ENCODE measurements at places on chromosomes 6 and 20.
A peak's percentile ranks its signal among the peaks of the same experiment; 100 is the strongest.

- DNase-seq, result no peak
Measured at GRCh38 chr6:139581485-139581865, 207.0 kb upstream of the CITED2 start.

DNA sequence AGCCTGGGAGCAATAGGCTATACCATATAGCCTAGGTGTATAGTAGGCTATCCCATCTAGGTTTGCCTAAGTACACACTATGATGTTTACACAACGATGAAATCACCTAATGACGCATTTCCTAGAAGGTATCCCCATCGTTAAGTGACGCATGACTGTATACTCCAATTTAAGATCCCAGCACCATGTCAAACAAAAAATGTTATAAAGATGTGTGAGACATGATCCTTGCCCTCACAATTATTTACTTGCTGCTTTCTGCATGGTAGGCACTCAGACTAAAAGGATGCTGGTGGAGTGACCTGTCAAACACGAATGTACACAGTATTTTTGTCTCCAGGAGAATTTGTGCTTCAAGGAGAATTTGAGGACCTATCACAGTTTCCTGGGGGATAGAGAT, 32.3 kb downstream of the SNAP25 start:
- no peak for DNase-seq

DNA sequence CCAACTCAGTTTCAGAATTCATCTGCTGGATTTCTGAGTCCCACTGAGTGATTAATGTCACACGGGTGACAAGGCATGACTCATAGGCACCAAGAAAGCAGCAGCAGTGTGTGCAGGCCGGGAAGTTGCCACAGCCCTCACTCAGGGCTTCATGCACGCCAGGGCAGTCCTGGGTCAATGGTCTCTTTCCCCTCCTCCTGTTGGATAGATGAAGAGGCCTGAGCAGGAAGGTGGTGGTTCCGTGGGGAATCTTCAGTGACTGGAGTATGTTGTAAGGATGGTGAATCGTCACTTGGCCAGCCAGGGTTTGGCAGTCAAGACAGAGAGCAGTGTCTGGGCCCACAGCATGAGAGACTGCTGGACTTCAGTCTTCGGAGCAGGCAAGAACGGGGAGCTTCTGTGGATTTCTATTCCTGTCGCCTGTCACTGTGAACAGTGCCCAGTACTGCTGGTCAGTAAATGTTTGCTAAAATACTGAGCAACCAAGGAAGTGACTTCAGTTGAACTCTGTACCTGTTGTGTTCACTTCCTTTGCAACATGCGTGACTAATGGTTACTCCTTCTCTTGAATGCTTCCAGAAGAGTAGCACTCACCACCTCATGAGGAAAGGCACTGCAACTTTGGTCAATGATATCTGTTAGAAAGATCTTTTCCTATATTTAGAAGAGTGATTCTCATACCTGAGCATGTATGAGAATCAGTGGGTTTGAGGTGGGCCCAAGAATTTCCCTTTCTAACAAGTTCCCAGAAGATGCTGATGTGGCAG, 62.0 kb upstream of the CD93 start:
- DNase-seq, result peak; percentile 71

DNA sequence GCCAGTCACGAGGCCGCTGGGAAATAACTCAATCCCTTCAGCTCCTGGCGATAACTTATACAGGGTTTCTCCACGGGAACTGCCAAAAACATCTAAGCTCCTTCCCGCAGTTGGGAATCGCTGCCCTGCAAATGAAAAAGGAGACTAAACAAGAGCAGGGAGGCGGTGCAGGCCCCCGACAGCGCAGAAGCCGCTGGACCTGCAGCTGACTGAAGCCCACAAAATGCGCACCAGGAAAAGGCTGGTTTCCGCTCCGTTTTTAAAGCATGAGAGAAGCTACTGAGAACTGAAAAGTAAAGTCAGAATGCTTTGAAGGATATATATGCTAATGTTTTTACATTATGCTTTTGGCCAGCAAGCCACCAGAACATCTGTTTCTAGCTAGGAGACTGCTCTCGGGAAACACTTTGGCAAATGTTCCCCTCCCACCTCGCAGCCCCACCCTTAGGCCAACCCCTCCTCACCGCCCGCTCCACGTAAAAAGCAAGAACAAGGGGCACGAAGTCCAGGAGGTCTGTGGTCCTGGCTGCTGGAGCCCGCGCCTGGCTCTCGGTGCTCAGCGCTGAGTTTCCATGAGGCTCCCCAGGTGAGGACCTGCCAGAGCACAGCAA, 90.5 kb downstream of the SOD2 start:
- DNase-seq, result no peak

- no peak for DNase-seq
Measured at GRCh38 chr20:3557237-3557785, 86.5 kb downstream of the ATRN start.

DNA sequence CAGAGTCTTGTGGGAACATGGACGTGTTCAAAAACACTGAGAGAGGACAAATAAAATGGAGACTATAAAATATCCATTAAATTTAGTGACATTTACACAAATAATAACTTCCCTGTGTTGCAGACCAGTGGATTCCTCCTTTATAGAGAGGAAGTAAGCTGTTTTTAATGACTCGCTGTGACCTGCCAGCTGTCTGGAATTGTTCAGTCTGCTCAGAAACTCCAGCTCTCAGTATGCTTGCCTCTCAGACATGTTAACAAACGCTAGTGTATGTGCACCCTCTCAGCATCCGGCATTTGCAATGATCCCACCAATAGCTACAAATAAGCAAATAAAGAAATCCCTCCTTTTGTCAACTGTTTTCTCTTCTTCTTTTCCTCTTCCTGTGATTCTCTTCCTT, 158.0 kb upstream of the TCF21 start:
- peak; percentile 13 for DNase-seq

DNA sequence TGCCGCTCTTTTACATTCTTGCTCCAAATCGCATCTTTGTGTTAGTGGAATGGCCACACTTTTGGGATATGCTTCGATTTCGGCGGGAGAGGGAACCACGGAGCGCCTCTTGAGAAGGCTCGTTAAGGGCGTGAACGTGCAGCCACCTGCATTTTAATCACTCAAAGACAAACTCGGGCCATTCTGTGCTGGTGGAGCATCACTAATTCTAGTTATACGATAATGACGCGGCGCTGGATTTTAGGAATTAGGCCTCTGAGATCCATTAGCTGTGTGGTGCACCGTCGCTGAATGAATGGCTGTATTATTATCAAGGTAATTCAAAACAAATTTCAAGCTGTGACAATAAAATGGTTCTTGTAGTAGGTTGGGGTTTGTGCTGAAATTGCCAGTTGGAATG, 305.6 kb downstream of the CDH4 start:
- DNase-seq, result no peak

DNA sequence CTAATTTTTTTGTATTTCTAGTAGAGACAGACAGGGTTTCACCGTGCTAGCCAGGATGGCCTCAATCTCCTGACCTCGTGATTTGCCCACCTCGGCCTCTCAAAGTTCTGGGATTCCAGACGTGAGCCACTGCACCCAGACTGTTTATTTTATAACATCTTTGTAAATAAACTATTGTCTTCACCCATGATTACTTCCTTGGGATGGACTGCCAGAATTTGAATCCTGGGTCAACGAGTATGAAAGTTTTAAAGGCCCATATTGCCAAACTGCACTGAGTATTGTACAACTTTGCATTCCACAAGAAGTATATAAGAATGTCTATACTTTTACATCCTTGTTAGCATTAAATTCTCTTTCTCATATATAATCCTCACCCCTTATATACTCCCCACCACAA, 38.6 kb downstream of the ZHX3 start:
- no peak for DNase-seq

- no peak for DNase-seq
Measured at GRCh38 chr20:59640267-59640666, 35.9 kb downstream of the PHACTR3 start.

DNA sequence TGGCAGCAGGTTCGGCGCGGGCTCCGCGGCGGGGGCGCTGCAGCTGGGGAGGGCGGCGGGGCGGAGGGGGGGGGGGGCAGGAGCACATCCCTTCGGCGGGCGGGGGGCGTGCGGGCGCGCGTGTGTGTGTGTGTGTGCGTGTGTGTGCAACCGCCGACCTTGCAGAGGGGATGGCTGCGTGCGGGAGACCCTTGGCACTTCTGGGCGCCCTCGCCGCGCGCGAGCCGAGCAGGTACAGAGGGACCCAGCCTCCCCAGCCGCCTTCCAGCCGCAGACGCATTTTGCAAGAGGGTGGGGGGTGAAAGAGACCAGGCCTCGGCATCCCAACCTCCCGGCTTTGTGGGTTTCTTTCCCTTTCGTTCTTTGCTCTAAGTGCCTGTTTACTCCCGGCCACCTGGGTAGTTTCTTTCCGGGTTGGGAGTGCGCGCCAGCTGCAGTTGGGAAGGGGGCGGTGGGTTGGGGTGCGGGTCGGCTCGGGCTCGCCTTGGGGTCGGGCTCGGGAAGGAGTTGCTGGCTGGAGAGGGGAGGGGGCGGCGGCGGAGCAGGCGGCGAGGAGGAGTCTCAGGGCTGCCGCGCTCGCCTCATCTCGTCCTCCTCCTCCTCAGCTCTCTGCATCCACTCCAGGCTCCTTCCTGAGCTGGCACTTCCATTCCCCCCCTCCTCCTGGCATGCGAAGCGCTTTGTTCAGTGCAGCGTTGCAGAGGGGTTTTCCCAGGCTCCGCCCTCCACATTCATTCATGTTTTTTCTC, 620 bp downstream of the HIVEP1 start:
- DNase-seq, result peak; percentile 94

DNA sequence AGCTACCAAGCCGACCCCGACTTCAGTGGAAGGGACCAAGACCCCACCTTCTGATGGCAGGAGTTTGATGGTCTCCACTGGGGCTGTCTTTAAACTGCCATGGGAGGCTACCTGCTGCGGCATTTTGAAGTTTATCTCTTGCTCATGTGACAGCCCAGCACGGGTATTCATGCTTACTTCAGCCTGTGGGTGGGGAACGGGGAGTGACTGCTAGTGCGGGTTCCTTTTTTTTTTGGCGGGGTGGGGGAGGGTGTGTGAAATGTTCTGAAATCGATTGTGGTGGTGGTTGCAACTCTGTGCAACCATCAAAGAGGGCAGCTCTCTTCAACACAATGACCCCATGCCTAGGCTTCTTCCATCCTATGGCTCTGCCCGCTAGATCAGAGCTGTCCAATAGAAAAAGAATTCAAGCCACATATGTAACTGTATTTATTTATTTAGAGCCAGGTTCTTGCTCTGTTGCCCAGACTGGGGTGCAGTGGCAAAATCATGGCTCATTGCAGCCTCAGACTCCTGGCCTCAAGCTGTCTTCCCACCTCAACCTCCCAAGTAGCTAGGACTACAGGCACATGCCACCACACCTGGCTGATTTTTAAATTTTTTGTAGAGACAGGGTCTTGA, 53.7 kb downstream of the PPP1R16B start:
- no peak for DNase-seq

- no peak for DNase-seq
Measured at GRCh38 chr6:41687501-41688175, 47.8 kb downstream of the TFEB start.

DNA sequence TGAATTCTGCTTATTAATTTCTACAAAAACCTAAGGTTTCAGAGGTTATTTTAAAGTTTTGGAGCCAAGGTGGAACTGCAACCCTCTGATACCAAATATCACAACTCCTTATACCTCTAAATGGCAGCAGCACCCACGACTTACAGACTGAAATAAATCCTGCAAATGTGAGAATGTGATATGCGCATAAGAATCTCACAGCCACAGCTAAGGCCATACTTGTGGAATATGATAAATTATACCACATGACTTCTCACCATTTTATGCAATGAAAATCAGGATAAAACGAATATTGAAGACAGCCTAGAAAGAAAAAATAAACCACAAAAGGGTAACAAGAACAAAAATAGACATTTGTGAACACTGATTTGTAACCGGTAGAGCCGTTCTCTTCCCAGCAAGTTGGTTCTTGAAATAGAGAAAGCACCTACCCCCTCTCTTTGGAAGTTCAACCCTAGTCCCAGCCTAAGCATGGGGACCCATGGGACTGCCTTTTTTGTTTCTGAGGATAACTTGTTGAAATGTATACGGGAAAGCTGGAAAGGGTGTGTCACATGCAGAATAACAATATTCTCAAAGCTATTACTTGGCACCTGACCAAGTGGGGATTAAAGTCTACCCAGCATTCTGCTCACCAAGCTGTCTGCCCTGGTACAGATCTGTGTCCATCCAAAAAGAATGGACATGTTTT, 47.1 kb upstream of the MCM9 start:
- no peak for DNase-seq

- DNase-seq, result no peak
Measured at GRCh38 chr6:31588871-31589650, 3.0 kb downstream of the LST1 start.

DNA sequence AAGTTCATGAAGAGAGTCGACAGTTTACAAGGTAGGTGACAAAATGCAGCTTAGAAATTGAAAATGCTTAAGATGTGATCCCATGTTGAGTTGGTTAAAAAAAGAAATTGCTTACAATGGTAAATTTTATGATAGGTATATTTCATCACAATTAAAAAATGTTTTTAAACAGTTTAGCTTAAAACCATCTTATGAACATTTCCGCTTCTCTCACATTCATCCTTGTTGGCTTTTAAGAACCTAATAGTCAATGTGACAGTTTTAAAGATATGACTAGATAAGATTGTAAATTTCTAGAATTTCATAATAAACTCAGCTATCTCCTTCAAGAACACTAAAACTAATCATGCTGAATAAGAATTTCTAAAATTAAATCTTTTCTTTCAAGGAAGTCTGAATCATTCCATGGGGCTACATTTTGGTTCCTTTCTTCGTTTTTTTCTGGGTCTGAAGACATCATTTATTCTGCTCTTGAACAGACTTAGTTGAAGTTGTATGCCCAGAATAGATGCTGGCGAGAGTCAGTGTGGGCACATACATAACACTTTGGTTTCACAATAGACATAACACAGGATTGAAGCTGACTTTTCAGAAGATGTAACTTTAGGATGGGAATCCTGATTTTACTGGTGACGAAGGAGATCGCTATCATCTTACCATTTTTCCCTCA, 35.9 kb upstream of the LTV1 start:
- DNase-seq, result peak; percentile 23

GRCh38 chr6:135306740-135307420, 125.8 kb downstream of the MYB start:
- no peak for DNase-seq

- no peak for DNase-seq
Measured at GRCh38 chr20:53019464-53019863, 47.3 kb downstream of the TSHZ2 start.

GRCh38 chr20:46562373-46563169, 12.1 kb upstream of the OCSTAMP start:
- peak; percentile 63 for DNase-seq

Measured in fibroblast of pulmonary artery (primary cell).